ENCODE measurements at places on chromosomes 6 and 20. TPM values are rescaled to one million over a fixed set of nuclear protein-coding genes. Genes with fewer than 3 reads are reported as not detected.

TREML1 gene
- total RNA-seq, result not detected

SAYSD1 gene
- total RNA-seq, result 9.1 TPM

DEFB124 gene
- not detected for total RNA-seq

HUS1B gene
- 0.65 TPM for total RNA-seq

GGTLC1 gene
- total RNA-seq, result not detected

TNF gene
- total RNA-seq, result not detected

FAM83D gene
- 22.5 TPM for total RNA-seq

TRIM40 gene
- not detected for total RNA-seq

VNN1 gene
- not detected for total RNA-seq

DZANK1 gene
- 0.49 TPM for total RNA-seq

TREML2 gene
- total RNA-seq, result not detected

BHLHE23 gene
- total RNA-seq, result not detected

GLP1R gene
- not detected for total RNA-seq

TMEM74B gene
- total RNA-seq, result 0.25 TPM

EYA2 gene
- not detected for total RNA-seq

C6orf163 gene
- 1.3 TPM for total RNA-seq

IL17F gene
- total RNA-seq, result not detected

MCCD1 gene
- total RNA-seq, result not detected

SLC18B1 gene
- 9.6 TPM for total RNA-seq

CCR6 gene
- total RNA-seq, result not detected

COL9A3 gene
- 0.32 TPM for total RNA-seq

SASH1 gene
- 123 TPM for total RNA-seq

CALHM6 gene
- total RNA-seq, result 1.3 TPM

MYLK4 gene
- 0.38 TPM for total RNA-seq

TPX2 gene
- 25.2 TPM for total RNA-seq

OPRM1 gene
- total RNA-seq, result not detected

PNLDC1 gene
- total RNA-seq, result 1.3 TPM

DCDC2 gene
- under 0.01 TPM for total RNA-seq

CYP24A1 gene
- not detected for total RNA-seq

PLCB1 gene
- 33.4 TPM for total RNA-seq

CLVS2 gene
- not detected for total RNA-seq

CD93 gene
- 429 TPM for total RNA-seq

CTAGE9 gene
- total RNA-seq, result not detected

ID4 gene
- 0.19 TPM for total RNA-seq

BPIFB2 gene
- total RNA-seq, result not detected

CTCFL gene
- not detected for total RNA-seq

COX4I2 gene
- total RNA-seq, result not detected

CST1 gene
- total RNA-seq, result not detected

SLC35F1 gene
- not detected for total RNA-seq

EPB41L2 gene
- 164 TPM for total RNA-seq

RBPJL gene
- total RNA-seq, result not detected
